ENCODE measurements at places on chromosomes 16 and 17.
A peak's percentile ranks its signal among the peaks of the same experiment; 100 is the strongest.

GRCh38 chr16:5557966-5558365 lies 460.4 kb upstream of the EEF2KMT start:
- no peak for DNase-seq

- DNase-seq, result peak; percentile 69
Measured at GRCh38 chr17:82244413-82245133, 15.7 kb downstream of the SLC16A3 start.

DNA sequence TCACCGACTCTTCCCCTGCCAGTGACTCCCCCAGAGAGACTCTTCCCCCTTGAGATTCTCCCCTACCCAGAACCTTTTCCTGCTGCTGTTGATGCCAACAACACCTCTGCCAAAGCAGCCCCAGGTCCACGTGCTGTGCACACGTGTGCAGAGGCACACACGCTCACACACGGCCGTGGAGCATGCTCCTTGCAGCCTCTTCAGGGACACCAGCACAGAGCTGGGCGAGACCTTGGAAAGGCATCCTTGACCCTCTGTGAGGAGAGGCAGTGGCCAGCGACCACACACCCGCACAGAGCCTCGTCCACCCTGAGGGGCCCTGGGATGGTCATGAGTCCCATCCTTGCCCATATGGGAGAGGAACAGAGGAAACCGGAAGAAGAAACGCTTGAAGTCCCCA lies 181.9 kb downstream of the RBFOX3 start:
- DNase-seq, result no peak

- DNase-seq, result no peak
Measured at GRCh38 chr17:19370493-19370960, 7.8 kb upstream of the MAPK7 start.

GRCh38 chr17:4420692-4421131 lies 13.0 kb upstream of the SPNS3 start:
- DNase-seq, result peak; percentile 73

GRCh38 chr17:56478836-56479447 lies 114.6 kb upstream of the NOG start:
- DNase-seq, result peak; percentile 35

DNA sequence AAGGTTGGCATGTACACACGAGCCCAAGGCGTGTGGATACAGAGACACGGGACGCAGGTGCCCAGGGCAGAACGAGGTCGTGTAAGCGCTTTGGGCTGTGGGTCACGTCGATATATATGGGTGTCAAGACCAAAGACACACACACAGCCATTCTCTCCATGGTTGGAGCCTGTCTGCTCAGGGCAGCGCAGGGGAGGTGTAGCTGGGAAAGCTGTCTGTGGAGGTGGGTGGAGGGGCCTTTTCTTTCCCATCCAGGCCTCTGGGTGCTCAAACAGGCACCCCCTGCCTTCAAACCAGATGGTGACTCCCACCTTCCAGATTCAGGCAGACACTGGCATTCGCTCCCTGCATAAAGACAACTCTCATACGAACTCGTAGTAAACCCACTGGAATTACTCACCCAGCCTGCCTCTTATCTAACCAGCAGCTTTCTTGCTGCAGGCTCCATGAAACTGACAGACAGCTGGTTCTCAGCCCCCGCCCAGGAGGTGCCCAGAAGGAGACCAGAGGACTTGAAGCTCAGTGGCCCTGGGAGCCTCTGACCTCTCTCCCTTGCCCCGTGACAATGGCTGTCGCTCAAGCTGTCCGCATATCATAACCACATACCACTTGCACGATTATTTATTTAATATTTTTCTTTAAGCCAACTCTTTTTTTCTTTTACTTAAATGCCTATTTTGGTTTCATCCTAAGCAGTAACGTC lies 237.1 kb downstream of the KATNIP start:
- DNase-seq, result no peak

DNA sequence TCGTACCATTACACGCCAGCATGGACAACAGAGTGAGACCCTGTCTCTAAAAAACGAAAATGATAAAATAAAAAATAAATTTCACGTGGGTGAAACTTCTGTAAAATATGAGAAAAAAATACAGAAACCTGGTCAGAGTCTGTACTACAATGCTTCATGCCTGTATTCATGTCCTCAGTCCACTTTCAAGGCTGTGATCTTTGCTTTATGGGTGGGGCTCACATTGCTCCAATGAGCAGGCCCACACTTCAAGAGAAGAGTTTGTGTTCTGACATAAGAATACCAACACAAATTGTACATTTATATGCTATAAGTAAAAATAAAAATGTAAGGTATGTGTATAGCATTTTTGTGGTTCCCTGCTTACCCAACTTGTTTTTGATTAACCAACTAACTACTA lies 32.2 kb upstream of the ABCA3 start:
- DNase-seq, result no peak

- no peak for DNase-seq
Measured at GRCh38 chr17:77254951-77255825, 114.4 kb downstream of the SEC14L1 start.

All from HL-60 (cell line).